ENCODE measurements at places on chromosomes 16 and 17.
A peak's percentile ranks its signal among the peaks of the same experiment; 100 is the strongest.

DNA sequence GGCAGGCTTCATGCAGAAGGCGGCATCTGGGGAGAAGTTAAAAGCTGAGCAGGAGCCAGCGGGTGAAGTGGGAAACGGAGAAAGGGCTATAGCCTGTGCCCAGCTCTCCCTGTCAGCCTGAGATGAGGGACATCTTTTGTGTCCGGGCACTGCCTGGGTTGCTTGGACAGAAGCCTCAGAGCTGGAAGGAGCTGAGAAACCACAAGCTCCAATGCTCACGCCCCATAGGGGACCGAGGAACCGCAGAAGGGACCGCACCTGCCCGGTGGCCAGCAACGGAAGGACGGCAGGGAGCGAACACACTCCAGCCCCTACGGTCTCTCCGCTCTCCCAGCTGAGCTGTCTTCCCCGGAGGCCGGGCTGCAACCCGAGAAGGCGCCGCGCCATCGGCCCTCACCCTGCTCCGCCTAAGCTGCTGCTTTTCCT lies 175.8 kb downstream of the NPIPB11 start:
- no peak for DNase-seq

- DNase-seq = no peak
Observed at GRCh38 chr17:18280249-18280648, 19.8 kb downstream of the MIEF2 start.

- no peak for DNase-seq
Observed at GRCh38 chr16:46743232-46743719, 4.9 kb downstream of the MYLK3 start.

DNA sequence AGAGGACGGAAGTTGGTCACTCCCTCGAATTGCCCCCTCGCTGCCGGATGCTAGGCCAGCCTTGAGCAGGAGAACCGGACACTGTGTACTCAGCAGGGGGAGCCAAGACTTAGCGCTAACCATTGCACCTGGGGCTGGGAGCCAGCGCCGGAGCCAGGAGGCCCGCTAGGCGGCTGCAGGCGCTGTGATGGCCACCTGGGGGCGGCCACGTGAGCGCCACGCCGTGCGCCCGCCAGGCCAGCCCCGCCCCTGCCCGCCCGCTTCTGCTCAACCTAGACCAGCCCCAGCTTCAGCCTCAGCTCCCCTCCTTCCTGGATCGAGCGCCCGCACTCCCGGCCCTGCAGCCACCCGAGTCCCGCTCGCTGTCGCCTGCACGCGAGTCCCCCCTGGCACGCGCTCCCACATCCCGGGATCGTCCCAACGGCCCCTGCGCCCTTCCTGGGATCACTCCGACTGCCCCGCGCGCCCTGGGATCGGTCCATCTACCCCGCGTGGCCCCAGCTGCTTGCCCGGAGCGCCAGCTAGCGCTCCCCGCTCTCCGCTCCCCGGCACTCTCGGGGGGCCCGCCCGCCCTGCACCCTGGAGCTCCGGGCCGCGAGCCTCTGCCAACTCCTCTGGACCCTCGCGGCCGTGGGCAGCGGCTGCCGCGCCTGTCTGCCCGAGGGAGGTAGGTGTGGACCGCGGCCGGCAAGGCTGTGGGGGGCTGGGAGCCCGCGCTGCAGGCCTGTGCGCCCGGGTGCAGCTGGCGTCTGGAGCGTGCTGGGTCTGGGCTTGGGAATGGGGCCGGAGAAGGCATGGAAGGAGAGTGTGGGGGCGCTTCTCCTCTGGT lies at the start of gene EEF2K:
TSS of gene EEF2K (plus strand) at position 266 of the 829 bp plus-strand sequence. CDS start 19,452 bp downstream, outside the sequence.
- peak; percentile 96 for DNase-seq

- DNase-seq = no peak
Observed at GRCh38 chr16:8764525-8765250, 32.8 kb downstream of the TMEM186 start.

Measured in RCC 7860 (cell line).